ENCODE measurements at places on chromosomes 6 and 20. TPM values are rescaled to one million over a fixed set of nuclear protein-coding genes. Genes with fewer than 3 reads are reported as not detected.

- H3K36me3 ChIP-seq = no peaks in the 10 kb centered on the region
- no peaks in the 10 kb centered on the region for H3K4me1 ChIP-seq
Measured at GRCh38 chr6:43904311-43905123, 134.5 kb downstream of the VEGFA start.

DNA sequence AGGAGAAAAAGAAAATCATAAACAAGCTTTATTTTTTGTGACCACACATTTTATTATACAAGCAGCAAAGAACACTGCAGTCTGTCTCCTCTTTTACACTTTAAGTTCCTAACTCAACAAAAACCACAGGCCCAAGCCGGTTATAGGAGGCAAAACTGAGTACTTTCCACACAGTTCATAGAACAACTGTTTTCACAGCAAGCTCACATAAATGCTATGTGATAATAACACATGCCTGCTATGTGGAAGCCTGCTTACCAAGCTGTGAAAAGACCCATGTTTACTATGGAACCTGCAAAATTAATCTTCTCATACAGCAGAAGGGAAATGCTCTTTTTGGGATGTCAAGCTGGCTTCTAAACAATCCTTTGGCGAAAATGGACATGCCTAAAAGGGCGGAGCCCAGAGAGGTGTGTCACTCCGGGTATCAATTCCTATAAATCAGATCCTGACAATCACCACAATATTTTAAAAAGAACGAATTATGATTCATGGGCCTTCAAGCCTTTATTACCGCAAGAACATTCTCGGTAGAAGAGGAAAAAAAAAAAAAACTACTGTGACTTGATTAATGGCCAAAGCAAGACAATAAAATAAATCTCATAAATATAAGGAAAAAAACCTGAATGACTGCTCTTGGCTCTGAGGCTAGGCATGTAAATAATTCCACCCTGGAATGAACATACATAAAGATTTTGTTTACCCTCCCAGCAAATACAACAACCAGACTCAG, 2.6 kb downstream of the TRERF1 start:
- H3K27ac ChIP-seq = no peak overlapping the region
- H3K4me1 ChIP-seq = peaks cover 6% of the 10 kb centered on the region
- no peak for DNase-seq
- no peaks in the 10 kb centered on the region for H3K36me3 ChIP-seq
- H3K4me3 ChIP-seq = no peak overlapping the region

GRCh38 chr6:52498538-52499017, 78.3 kb downstream of the TRAM2 start:
- no peaks in the 10 kb centered on the region for H3K27me3 ChIP-seq
- no peak for DNase-seq
- peak overlapping the region; percentile 92 for H3K27ac ChIP-seq
- H3K4me1 ChIP-seq = peaks cover 35% of the 10 kb centered on the region
- no peaks in the 10 kb centered on the region for H3K36me3 ChIP-seq

DNA sequence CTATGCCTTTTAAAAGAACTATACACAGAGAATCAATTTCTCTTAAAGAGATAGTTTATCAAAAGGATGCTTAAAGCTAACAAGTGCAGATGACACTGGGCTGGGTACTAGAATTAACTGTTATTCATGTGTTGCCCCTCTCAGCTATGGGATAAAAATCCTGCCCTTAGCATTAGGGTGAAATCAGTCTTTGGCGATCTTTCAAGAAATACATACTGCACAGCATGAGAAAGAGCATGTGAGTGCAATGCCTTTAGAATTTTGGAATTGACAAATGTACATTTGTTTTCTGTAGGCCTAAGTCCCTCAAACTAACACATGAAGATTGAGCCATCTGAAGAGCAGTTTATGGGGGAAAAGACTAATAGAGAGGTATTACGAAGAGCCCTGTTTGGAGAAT, 115.4 kb downstream of the ZFP64 start:
- no peak overlapping the region for H3K27ac ChIP-seq
- no peaks in the 10 kb centered on the region for H3K36me3 ChIP-seq
- DNase-seq = no peak

Gene PACRG
- 9.7 TPM for total RNA-seq

Gene GSTA2
- total RNA-seq = not detected

DNA sequence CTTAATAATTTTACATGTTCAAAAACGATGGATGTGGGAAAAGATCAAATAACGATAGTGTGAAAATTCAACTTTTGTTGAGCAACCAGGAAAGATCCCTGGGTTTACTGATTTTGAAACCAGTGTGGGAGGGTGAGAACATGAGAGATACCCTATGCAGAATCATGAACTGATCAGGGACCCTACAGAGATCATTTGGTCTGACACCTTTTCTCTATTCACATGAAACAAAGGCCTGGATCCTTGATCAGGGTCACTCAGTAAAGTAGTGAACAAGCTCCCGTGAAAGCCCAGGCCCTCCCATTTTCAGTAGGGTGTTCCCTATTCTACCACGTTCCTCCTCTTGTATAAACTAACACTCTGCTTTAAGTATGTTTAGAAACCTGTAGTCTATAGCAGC, 60.5 kb upstream of the DUSP22 start:
- H3K4me1 ChIP-seq = no peaks in the 10 kb centered on the region

GRCh38 chr6:31559958-31560696, 12.0 kb upstream of the LTA start:
- H3K4me1 ChIP-seq = peaks cover 45% of the 10 kb centered on the region
- peak; percentile 84 for DNase-seq
- peak overlapping the region; percentile 81 for H3K27ac ChIP-seq

- no peaks in the 10 kb centered on the region for H3K36me3 ChIP-seq
- no peak overlapping the region for H3K4me3 ChIP-seq
- DNase-seq = peak; percentile 3
- no peaks in the 10 kb centered on the region for H3K27me3 ChIP-seq
Measured at GRCh38 chr20:1327827-1328679, 886 bp downstream of the SDCBP2 start.

- H3K27me3 ChIP-seq = no peaks in the 10 kb centered on the region
- peak overlapping the region; percentile 73 for H3K4me3 ChIP-seq
- no peaks in the 10 kb centered on the region for H3K36me3 ChIP-seq
Measured at GRCh38 chr6:26170951-26171841, 84.0 kb downstream of the HFE start.

DNA sequence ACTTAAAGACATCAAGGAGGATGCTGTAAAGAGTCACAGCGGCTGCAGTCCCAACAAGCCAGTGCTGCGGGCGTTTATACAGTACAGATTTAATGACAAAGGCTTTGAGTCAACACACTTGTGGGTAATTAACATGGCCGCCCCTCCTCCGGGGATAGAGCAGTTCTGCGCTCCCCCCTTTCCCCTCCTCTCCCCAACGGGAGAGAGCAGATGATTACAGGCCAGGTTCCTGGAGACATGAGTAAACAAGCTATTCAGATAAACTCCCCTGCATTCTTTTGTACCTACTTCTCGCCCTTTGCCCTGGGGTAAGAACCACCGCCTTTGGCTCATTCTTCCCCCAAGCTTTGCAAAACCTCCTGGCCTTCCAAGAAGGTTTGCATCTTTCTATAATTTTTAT, 23.6 kb upstream of the FABP7 start:
- no peaks in the 10 kb centered on the region for H3K4me1 ChIP-seq
- no peak overlapping the region for H3K4me3 ChIP-seq
- DNase-seq = no peak
- H3K36me3 ChIP-seq = no peaks in the 10 kb centered on the region
- no peak overlapping the region for H3K27ac ChIP-seq

Gene FRK
- total RNA-seq = 6.2 TPM

DNA sequence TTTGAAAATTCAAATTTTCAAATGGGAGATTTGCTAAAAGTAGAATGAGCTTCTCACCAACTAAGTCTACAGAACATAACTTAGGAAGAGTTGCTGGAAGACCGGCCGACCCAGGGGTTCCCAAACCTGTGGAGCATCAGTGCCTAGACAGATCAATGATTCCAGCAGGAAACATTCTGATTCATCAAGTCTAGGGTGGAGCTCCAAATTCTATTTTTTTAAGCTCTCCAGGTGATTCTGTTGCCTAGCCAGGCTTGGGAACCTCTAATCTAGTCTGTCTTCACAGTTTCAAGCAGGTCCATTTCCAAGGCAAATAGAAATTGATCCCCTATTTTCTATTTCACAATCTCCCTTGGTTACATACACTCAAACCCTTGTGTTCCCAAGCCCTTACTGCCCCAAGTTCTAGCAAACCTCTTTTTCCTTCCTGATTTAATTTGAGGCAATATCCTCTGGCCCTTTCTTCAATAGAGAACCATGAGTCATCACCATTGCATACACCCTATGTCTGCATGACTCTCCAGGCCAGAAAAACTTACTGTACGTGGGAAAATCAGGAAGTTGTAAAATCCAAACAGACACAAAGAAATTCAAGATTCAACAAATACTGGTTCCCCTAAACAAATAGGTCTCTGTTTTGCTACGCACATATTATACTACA, 8.9 kb downstream of the ATXN1 start:
- no peaks in the 10 kb centered on the region for H3K27me3 ChIP-seq
- H3K27ac ChIP-seq = peak overlapping the region; percentile 83
- no peak for DNase-seq
- H3K4me1 ChIP-seq = peaks cover 74% of the 10 kb centered on the region

GRCh38 chr20:16615199-16615598, 42.0 kb upstream of the KIF16B start:
- no peaks in the 10 kb centered on the region for H3K36me3 ChIP-seq
- H3K4me3 ChIP-seq = no peak overlapping the region
- DNase-seq = no peak
- H3K27ac ChIP-seq = no peak overlapping the region

DNA sequence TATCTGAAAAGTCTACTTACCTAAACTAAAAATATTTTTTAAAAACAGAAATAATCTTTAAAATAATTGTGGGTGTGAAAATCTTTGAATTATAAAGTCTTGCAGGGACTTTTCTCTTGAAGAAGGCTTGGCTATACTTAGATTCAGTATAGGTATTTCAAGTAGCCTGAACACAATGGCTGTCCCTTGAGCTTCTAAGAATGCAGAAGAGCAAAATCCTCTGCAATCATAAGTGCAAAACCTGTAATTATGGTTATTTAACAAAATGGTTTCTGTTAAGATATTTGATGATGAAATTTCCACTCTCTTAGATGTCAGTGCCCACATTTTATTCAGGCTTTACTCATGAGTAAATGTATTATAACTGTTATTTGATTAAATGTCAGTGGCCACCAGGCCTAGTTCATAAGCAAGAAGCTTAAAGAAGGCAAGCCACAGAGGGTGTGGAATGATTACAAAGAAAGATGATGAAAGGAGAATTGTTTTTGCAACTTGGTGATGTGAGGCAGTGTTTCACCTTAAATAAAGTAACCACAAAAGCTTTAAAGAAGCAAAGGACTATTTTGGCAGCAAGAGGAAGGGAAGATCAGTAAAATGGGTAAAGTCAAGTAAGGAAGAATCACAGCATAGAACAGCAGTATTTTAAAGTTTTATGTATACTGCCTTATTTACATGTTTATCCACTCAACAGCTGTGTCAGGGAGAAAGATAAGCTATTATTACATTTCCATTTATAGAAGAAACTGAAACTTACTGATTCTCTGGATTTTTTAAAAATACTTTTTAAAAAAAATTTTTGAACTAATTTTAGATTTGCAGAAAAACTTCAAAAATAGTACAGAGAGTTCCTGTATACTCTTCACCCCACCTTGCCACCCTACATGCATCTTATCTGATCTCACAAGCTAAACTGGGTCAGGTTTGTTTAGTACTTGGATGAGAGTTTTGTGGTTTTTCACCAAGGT, 351.2 kb upstream of the RUNX2 start:
- no peak overlapping the region for H3K4me3 ChIP-seq
- no peak for DNase-seq
- no peak overlapping the region for H3K27ac ChIP-seq
- no peaks in the 10 kb centered on the region for H3K27me3 ChIP-seq
- no peaks in the 10 kb centered on the region for H3K36me3 ChIP-seq
- H3K4me1 ChIP-seq = no peaks in the 10 kb centered on the region

Gene LHFPL5
- total RNA-seq = not detected

DNA sequence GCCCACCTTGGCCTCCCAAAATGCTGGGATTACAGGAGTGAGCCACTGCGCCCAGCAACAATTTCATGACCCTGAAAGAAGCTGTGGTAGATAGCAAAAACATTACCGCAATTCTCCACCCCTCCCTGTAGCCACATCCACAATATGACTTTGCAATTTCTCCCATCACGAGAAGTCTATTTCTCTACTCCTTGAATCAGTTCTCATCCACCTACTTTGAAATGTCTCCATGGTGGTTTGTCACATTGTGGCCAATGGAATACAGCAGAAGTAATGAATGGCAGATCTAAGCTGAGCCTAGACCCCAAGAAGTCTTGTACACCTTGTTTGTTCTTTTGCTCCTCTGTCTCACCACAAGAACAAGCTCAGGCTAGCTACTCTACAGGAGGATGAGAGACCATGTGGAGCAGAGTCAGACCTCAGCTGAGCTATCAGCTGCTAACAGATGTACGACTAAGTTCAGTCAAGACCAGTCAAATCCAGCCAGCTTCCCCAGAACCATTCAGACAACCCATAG, 6.3 kb downstream of the OXT start:
- no peaks in the 10 kb centered on the region for H3K36me3 ChIP-seq
- peaks cover 5% of the 10 kb centered on the region for H3K4me1 ChIP-seq
- no peak overlapping the region for H3K4me3 ChIP-seq
- DNase-seq = no peak
- no peak overlapping the region for H3K27ac ChIP-seq

Gene TAAR6
- total RNA-seq = not detected

DNA sequence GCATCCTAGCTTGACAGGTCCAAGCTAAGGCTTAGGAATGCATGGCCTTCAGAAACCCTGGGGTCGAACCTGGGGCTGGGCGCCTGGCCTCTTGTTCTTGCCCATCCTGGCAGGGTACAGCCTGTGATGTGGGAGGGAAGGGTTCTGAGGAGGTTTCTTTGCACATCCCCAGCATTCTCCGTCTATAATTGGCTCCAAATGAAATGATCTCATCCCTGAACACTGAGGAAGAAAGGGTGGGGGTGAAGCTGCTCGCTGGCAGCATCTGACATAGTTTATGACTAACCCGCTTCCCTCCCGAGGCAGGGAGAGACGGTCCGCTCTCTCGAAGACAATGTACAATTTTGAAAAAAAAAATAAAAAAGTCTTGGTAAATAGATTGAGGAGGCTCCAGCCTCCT, 67.1 kb upstream of the ZNFX1 start:
- no peaks in the 10 kb centered on the region for H3K4me1 ChIP-seq
- peak; percentile 65 for DNase-seq

DNA sequence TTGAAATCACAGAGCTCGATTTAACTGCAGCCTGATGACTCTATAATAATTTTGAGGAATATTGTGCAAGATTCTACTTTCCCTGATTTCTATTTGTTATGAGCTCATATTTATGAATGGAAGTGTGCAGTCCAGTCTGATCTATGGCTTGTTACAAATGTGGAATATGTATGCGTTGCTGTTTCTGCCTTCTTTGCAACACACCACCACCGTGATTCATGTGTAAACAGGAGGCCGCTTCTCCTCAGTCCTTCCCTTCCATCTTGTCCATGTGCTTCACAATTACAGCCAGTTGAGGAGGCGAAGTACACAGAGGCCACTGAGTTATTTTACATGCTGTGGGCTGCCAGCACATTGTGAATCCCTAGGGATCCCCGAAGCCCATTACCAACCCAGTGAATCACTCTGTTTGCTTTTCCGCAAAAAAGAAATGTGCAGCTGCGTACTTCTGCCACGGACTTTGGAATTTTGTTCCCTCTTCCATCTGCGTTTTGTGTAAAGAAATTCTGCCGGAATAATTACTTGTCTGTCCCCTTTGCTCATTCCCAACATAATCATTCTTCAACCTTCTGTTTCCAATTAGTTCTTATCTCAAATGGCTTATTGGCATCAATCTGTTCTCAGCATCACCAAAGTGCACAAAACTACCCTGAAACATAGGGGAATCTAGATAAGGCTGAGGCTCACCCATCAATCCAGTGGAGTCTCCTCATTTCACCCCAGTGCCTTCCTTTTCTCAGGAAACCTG, 551.6 kb upstream of the CITED2 start:
- H3K27me3 ChIP-seq = no peaks in the 10 kb centered on the region
- H3K36me3 ChIP-seq = no peaks in the 10 kb centered on the region
- H3K4me1 ChIP-seq = peaks cover 4% of the 10 kb centered on the region

All from heart left ventricle (tissue), 16 donors.